Heart left ventricle (tissue), 16 donors: ENCODE measurements at places on chromosomes 1 and 21. TPM values are rescaled to one million over a fixed set of nuclear protein-coding genes. Genes with fewer than 3 reads are reported as not detected.

RASSF5 gene
- 1.8 TPM for polyA plus RNA-seq

HNRNPR gene
- polyA plus RNA-seq = 39.8 TPM

ZNF697 gene
- polyA plus RNA-seq = 2.8 TPM

REN gene
- polyA plus RNA-seq = not detected

HSD3B2 gene
- polyA plus RNA-seq = not detected

HLX gene
- 3.7 TPM for polyA plus RNA-seq

ZFP69B gene
- 0.42 TPM for polyA plus RNA-seq

CLCA4 gene
- polyA plus RNA-seq = not detected

FMN2 gene
- polyA plus RNA-seq = not detected

ZNF678 gene
- 2.2 TPM for polyA plus RNA-seq

HMCN1 gene
- 2.1 TPM for polyA plus RNA-seq
